ENCODE measurements at places on chromosomes 11 and 22.

GRCh38 chr22:50246242-50247175 lies 1.7 kb upstream of the TUBGCP6 start:
- DNase-seq = no peak

DNA sequence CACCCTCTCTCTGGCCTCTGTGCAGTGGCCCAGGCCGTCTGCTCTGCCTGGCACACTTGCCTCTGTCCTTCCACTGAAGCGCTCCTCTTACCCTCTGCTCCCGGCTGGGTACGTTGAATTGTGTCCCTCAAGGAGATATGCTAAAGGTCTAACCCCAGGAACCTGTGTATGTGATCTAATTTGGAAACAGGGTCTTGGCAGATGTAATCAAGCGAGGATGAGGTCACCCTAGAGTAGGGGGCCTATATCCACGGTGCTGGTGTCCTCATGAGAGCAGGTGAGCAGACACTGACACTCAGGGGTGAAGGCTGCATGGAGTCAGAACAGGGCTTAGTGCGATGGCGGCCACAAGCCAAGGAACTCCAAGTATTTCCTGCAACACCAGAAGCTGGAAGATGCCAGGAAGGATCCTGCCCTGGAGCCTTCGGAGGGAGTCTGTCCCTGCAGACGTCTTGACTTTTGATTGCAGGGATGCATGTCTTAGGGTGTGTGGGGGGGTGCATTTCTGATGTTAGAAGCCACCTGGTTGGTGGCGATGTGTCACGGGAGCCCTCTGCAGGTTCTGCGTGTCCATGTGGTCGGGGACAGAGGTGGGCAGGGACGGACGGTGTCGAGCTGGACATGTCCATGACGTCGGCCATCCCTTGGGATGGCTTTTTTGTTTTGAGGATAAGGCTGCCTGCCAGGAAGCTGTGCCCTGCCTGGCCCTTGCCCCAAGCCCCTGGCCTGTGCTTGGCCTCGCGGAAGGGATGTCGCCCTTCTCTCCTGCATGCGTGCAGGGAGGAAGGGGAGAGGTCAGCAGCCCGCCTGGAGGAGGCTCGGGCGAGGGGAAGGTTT lies 68.6 kb downstream of the LRP5 start:
- no peak for DNase-seq

DNA sequence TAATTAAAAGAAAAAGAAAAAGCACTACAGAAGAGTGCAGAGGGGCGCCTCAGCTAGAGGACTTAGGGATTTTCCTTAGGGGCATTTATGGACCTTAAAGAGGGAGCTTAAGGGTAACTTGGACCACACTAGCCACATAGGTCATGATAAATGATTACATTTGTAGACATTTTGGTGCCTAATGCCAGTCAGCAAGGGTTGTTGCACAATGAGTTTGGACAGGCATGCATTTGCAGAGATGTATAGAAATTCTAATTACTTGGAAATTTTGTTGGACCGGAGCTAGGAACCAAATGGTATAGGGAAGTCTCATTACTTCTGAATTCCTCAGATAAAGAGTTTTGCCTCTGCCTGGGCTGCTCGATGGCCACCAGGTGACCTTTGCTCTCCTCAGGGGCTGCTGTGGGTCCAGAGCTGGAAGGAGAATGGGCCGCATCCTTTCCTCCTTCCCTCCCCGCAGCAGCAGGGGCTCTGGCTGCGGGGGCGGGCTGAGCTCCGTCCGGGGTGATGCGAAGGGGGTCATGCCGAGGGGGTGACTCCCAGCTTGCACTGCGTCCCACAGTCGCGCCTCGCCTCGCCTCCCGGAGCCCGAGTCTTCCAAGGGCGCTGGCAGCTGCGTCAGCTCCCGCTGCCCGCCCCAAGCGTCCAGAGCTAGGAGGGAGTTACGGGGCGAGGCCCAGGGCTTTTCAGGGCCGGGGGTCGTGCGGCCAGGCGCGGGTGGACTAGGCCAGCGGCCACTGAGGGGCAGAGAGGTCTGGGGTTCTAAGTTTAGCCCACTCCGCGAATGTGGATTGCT lies 20.3 kb upstream of the MALAT1 start:
- no peak for DNase-seq

GRCh38 chr22:31922534-31922933 lies 21.8 kb upstream of the YWHAH start:
- no peak for DNase-seq

DNA sequence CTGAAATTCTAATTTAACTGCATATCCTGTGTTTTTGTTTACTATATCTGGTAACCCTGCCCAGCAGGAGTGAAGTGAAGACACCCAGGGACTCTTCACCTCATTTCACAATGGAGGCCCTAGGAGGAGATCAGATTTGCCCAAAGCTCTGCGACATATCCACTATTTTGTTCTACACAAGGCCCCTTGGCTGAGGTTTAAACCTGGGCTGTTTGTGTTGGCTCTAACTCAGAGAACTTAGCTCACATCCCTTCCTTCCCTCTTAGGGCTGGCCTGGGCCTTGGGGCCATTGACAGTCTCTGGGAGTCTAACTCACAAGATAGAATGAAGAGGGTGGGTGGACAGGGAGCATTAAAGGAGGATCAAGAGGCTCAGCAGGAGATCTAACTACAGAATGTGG lies 8.2 kb upstream of the PLA2G3 start:
- no peak for DNase-seq

GRCh38 chr11:123161376-123162030 lies 33.5 kb downstream of the CLMP start:
- no peak for DNase-seq

DNA sequence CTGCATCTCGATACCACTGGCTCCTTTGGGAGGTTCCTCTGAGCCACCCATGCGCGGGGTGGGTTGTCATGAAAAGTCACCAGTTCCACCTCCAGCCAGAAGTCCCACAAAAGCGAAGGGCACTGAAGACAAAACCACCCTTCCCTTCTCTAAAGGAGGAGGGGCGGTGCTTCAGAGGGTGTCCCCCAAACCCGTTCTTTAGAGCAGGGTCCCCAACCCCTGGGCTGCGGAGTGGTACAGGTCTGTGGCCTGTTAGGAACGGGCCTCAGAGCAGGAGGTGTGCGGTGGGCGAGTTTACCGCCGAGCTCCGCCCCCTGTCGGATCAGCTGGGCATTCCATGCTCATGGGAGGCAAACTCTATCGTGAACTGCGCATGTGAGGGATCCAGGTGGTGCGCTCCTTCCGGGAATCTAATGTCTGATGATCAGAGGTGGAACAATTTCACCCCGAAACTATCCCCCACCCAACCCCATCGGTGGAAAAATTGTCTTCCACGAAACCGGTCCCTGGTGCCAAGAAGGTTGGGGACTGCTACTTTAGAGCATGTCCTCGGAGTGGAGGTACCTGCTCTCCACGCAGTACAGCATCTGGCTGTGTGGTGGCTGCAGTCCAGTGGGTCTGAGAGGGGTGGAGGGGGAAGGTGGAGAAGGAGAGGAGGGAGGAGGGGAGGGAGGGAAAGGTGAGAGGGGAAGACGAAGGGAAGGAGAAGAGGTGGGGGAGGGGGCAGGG lies 72.9 kb upstream of the SEPTIN5 start:
- DNase-seq = no peak

- peak; percentile 66 for DNase-seq
These were observed 36.6 kb downstream of the RPL27A start for GRCh38 chr11:8719211-8719649.

GRCh38 chr11:271319-271715 lies 6.9 kb upstream of the NLRP6 start:
- DNase-seq = no peak

DNA sequence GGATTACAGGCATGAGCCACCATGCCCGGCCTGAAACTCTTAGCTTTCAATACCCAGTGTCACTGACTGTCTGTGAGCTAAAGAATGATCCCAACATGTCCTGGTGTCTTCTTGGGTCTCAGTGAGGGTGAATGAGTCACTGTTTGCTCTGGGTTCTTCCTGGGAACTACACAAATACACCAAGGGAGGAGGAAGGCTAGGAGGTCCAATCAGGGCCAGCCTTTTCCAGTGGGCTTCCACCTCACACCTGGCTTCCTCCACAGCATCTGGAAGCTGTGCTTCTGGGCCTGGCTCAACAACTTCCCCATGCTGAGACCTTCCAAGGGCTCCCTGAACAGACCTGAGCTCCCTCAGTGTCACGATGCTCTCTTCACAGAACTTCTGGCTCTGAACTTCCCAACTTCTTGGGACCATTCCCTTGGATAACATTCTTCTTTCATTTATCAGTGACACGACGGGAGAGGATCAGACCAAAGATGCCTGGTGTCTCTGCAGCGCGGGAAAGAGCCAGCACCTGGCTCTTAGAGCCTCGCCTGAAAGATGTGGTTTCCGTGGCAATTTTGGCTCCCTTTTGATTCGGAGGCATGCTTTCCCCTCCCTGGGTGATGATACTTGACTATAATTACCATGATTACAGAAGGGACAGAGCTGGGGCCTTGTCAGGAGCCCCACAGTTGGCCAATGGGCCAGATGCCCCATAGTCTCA lies 22.3 kb upstream of the CHRM4 start:
- DNase-seq = no peak

DNA sequence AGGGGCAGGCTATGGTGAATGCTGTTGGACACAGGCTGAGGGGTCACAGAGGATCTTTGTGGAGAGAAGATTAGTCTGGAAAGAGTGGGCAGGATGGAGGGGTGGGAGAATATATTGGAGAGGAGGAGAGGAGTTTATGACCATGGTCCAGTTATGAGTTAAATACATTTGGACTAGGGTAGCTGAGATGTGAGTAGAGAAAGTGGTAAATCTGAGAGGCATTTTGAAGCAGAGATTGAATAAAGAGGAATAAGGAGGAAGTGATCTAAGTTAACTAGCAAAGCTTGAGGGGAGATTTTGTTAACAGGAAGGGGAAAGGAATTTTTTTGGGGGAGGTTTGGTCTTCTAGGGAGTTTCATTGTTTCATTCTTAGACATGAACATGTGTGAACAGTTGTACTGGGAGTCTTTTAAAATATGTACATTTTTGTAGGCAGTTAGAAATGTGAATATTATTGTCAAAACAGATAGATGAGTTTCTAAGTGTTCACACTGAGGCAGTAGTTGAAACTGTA lies 43.1 kb upstream of the EED start:
- DNase-seq = no peak

DNA sequence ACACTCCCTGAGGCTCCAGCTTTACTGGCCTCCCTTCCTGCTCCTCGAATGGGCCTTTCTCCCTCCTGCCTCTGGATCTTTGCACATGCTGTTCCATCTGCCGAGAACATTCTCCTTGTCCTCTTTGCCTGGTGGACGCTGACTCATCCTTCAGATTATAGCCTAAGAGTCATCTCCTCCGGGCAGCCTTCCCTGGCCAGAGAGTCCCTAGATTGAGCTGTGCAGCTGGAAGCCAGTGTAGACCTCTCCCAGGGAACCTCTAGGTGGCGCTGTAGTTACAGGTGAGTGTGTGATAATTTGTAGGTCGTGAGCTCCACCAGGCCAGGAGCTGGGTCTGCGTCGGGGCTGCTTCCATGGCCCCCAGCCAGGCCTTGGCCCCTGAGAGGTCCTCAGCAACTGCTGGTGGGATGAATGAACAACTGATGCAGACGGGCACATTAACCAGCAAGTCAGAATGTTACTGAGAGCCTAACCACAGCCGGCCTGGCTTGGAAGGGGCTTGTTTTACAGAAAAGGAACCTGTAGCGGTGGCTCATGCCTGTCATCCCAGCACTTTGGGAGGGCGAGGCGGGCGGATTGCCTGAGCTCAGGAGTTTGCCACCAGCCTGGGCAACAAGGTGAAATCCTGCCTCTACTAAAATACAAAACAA lies 8.7 kb downstream of the PNPLA5 start:
- peak; percentile 53 for DNase-seq

DNA sequence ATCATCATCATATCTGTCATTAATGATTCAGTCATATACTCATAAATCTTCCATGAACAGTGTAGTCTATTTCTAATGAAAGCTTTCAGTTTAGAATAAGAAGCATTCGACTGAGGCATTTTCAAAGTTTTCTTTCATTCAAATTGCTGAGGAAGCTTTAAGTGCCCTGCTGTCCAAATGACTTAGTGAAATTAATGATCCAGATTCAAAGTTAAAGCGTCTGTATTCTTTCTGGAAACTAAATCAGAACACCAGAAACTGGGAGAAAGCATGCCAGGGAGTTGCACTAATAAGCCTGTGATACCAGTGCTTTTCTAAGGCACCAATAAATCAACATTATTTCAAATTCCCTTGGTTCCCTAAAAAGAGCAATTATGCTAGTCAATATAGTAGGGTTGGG lies 367.8 kb upstream of the ANO5 start:
- DNase-seq = no peak

DNA sequence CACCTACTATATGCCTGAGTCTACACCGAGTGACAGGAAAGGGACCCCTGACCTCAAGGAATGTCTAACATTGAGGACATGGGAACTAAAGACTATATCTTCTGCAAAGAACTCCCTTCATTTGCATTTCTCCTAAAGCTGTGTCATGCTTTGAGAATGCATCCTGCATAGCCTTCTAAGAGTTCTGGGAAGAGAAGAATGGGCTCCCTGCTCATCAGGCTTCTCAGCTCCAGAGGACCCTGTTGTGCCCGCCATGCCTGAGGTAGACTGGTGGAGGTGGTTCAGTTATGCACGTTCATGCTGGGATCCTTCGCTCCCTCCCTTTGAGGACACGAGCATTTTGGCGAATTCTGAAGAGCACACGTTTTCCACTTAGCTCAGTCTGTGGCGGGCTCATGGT lies 63.3 kb downstream of the GRIK4 start:
- no peak for DNase-seq

- no peak for DNase-seq
These were observed 39.5 kb upstream of the CLNS1A start for GRCh38 chr11:77677138-77677537.

DNA sequence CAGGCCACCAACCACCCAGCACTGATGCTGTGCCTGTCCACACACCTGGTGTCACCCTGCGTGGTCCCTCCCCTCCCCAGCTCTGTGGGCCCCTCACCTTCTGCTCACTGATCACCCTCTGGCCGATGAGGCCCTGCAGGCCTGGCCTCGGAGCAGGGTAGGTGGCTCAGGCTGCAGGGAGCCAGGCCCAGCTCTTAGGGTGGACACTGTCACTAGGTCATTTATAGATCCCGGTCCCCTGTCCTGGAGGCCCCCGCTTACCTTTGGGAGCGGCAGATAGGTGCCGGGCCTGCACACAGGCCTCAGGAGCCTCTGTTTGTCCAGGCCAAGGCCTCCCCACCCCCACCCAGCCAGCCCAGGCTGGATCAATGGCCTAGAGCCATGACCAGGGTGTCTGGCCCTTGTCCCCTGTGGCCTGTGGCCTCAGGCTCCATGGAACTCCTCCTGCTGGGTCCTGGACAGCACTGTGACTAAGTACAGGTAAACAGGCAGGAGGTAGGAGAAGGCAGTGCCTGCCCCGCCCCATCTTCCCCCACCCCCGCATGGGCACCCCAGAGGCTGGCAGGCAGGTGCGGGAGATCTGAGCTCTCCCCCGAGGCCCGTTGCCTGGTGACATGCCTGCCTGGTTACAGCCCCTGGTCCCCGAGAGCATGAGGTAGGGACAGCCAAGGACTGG lies at the start of gene TMPRSS6:
TSS of gene TMPRSS6 (minus strand) at position 472 of the 676 bp plus-strand sequence. CDS start 6,296 bp downstream, outside the sequence.
- no peak for DNase-seq

Data from keratinocyte (primary cell).